ENCODE measurements at places on chromosomes 12 and 14. TPM values are rescaled to one million over a fixed set of nuclear protein-coding genes. Genes with fewer than 3 reads are reported as not detected.

DNA sequence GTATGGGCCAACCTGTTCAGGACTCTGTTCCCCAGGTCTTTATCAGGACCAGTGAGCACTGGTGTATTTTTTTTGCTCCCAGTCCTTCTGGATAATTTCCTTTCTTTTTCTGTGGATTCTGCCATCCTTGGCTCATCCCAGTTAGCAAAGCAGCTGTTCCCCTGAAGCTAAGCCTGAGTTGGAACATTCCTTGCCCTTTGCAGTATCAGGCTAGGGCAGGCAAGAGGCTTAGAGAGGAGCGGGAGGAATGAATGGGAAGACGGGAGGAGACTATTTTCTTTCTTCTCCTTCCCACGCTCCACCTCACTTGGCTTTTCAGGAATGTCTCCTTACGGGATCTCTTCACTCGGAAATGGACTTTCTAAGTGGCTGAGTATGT, 29.2 kb downstream of the ERG28 start:
- H3K27ac ChIP-seq: no peak overlapping the region
- no peaks in the 10 kb centered on the region for H3K36me3 ChIP-seq
- H3K4me1 ChIP-seq: no peaks in the 10 kb centered on the region
- no peak for DNase-seq

- H3K27me3 ChIP-seq: no peaks in the 10 kb centered on the region
- H3K36me3 ChIP-seq: no peaks in the 10 kb centered on the region
- H3K4me1 ChIP-seq: no peaks in the 10 kb centered on the region
These were observed 39.8 kb upstream of the PPP1R13B start for GRCh38 chr14:103887170-103887501.

DNA sequence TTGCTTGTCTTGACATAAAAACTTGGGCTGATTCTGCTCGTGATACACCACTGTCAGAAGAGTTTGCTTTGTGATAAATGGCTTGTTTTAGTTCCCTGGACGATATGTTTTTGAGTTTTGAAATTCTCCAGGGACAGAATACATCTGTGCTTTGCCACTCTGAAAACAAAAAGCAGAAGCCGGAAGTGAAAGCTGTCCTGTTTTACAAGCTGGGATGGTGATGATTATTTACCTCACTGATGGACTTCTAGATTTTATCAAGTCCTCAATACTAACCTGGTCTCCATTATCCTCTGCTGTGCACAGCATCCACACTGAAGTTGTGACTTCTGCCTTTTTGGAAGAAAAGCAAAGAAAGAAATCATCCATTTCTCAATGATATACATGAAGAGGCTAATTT, 251.6 kb downstream of the TRHDE start:
- no peak overlapping the region for H3K4me3 ChIP-seq
- no peak for DNase-seq
- H3K27me3 ChIP-seq: no peaks in the 10 kb centered on the region
- H3K27ac ChIP-seq: no peak overlapping the region

GRCh38 chr12:13008741-13009380, 8.8 kb upstream of the HEBP1 start:
- H3K4me1 ChIP-seq: no peaks in the 10 kb centered on the region
- H3K36me3 ChIP-seq: no peaks in the 10 kb centered on the region
- no peak overlapping the region for H3K4me3 ChIP-seq
- no peak overlapping the region for H3K27ac ChIP-seq

GRCh38 chr14:69612014-69612782, 802 bp downstream of the SUSD6 start:
- no peaks in the 10 kb centered on the region for H3K27me3 ChIP-seq
- no peaks in the 10 kb centered on the region for H3K36me3 ChIP-seq
- H3K27ac ChIP-seq: peak overlapping the region; percentile 85
- peak; percentile 80 for DNase-seq
- peak overlapping the region; percentile 96 for H3K4me3 ChIP-seq
- peaks cover 3% of the 10 kb centered on the region for H3K4me1 ChIP-seq

- peaks cover 2% of the 10 kb centered on the region for H3K4me1 ChIP-seq
- no peak overlapping the region for H3K27ac ChIP-seq
- no peak for DNase-seq
- H3K4me3 ChIP-seq: no peak overlapping the region
These were observed 202.0 kb upstream of the AMIGO2 start for GRCh38 chr12:47281667-47282171.

DNA sequence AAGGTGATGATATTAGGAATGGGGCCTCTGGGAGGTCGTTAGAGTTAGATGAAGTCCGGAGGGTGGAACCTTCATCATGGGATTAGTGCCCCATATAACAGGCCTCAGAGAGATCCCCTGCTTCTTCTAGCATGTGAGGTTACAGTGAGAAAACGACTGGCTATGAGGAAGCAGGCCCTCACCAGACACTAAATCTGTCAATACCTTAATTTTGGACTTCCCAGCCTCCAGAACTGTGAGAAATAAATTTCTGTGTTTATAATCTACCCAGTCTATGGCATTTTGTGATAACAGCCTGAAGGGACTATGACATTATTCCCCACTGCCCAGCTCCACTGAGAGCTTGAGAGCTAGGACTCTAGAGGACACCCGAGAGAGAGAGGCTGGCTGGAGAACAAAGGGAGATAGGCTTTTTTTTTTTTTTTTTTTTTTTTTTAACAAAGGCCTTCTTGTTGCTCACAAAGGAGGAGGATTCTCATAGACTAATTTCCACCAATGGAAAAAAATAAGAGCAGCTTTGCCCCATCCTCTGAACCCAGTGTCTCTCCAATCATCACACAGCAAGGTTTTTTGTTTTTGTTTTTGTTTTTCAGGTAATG, 87.8 kb upstream of the EEA1 start:
- no peaks in the 10 kb centered on the region for H3K27me3 ChIP-seq
- no peaks in the 10 kb centered on the region for H3K36me3 ChIP-seq
- H3K4me1 ChIP-seq: no peaks in the 10 kb centered on the region
- H3K27ac ChIP-seq: no peak overlapping the region
- no peak for DNase-seq

- DNase-seq: no peak
- H3K27ac ChIP-seq: no peak overlapping the region
- no peaks in the 10 kb centered on the region for H3K36me3 ChIP-seq
- H3K4me1 ChIP-seq: peaks cover 4% of the 10 kb centered on the region
- H3K4me3 ChIP-seq: no peak overlapping the region
These were observed 112.1 kb upstream of the OVCH1 start for GRCh38 chr12:29609431-29610215.

DNA sequence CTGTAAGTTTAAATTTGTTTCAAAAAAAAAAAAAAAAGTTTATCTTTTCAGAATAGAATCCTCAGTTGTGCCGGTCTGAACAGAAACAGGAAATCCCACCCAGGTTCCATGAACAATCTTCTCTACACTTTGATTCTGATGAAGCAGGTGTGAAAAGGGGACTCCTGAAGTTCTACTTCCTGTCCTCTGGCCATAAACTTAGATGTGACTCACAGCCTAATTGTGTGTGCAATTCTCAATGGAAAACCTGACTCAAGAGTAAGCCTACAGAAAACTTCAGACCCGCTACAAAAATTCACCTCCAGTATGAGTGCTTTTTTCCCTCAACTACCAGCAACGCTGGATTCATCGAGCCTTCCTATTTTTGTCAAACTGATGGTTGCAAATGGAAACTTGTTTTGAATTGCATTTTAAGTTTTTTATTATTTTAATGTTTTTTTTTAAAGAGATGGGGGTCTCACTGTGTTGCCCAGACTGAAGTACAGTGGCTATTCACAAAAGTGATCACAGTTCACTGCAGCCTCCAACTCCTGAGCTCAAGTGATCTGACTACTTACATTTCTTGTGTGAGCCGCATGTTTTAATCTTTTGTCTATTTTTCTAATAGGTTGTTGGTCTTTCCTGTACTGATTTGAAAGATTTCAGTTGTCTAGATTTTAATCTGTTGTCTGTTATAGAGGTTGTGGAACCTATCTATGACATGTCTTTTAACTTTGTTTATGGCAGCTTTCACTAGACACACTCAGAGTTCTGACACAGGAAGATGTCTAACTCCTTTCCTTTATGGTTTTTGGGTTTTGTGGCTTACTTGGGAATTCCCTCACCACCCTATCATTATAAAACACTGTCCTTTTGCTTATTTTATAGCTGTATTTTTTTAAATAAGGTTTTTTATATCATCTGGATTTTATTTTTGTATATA, 37.6 kb downstream of the ATG14 start:
- no peaks in the 10 kb centered on the region for H3K4me1 ChIP-seq
- H3K4me3 ChIP-seq: no peak overlapping the region
- DNase-seq: no peak
- no peaks in the 10 kb centered on the region for H3K27me3 ChIP-seq
- peaks cover 5% of the 10 kb centered on the region for H3K36me3 ChIP-seq

- no peak for DNase-seq
- H3K4me3 ChIP-seq: no peak overlapping the region
- no peak overlapping the region for H3K27ac ChIP-seq
These were observed 470.8 kb downstream of the SLC16A7 start for GRCh38 chr12:60066655-60067054.

- H3K36me3 ChIP-seq: no peaks in the 10 kb centered on the region
- no peak overlapping the region for H3K4me3 ChIP-seq
- no peaks in the 10 kb centered on the region for H3K27me3 ChIP-seq
- H3K4me1 ChIP-seq: no peaks in the 10 kb centered on the region
- no peak overlapping the region for H3K27ac ChIP-seq
These were observed 572.3 kb downstream of the PRKD1 start for GRCh38 chr14:29355331-29355730.

DNA sequence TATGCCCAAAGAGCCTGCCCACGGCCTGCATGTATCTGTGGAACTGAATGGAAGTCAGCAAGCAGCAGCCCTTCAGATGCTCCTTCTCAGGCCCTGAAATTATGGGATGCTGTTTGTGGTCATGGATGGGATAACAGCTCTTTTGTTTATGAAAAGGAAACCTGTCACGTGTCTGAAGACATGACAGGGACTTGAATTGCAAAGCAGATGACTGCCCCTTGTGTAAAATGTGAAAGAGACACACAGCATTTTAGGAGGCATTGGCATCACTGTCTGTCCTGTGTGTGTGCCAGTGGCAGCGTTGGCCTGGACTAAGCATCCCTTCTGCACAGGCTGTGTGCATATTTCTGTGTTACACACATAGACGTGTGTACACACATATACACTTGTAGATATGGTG, 192.1 kb downstream of the VRK1 start:
- H3K27ac ChIP-seq: no peak overlapping the region
- DNase-seq: no peak
- no peaks in the 10 kb centered on the region for H3K4me1 ChIP-seq

- DNase-seq: no peak
- H3K4me1 ChIP-seq: no peaks in the 10 kb centered on the region
- no peaks in the 10 kb centered on the region for H3K36me3 ChIP-seq
- H3K27me3 ChIP-seq: no peaks in the 10 kb centered on the region
- H3K27ac ChIP-seq: no peak overlapping the region
These were observed 6.1 kb upstream of the CDCA4 start for GRCh38 chr14:105026802-105027563.

DNA sequence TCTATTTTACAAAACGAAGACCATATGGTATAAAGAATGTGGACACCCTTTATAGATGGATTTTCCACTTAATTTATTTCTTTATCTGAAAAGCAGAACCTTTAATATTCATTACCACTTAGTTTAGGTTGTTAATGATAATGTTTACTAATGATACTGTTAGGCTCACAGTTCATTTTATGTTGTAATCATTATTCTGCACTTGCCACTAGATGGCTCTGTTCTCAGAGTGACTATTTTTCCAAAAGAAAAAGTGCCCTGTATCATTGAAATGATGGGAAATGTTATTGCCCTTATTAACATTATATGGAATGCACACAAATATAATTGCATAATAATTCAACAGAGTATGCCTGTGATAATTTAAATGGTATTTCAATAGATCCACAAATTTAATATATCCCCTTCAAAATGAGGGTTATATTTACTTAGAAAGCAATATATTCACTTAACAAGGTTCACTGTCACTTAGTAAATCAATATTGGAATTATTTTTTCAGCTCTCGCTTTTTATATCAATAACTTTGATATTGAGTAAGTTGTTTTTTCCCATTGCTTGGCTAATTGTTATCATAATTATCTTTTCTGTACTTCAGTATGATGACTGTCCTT, 95.7 kb downstream of the PDE3A start:
- no peaks in the 10 kb centered on the region for H3K27me3 ChIP-seq
- H3K36me3 ChIP-seq: no peaks in the 10 kb centered on the region
- H3K4me3 ChIP-seq: no peak overlapping the region
- no peak for DNase-seq

GRCh38 chr14:68624541-68625220, 168.2 kb downstream of the ZFP36L1 start:
- H3K4me1 ChIP-seq: peaks cover 5% of the 10 kb centered on the region
- no peak for DNase-seq
- H3K27ac ChIP-seq: no peak overlapping the region
- H3K4me3 ChIP-seq: no peak overlapping the region

- no peaks in the 10 kb centered on the region for H3K36me3 ChIP-seq
- H3K4me3 ChIP-seq: no peak overlapping the region
- no peaks in the 10 kb centered on the region for H3K4me1 ChIP-seq
- no peak for DNase-seq
- no peak overlapping the region for H3K27ac ChIP-seq
These were observed 135.0 kb upstream of the HIF1A start for GRCh38 chr14:61560323-61560722.

- peak; percentile 88 for DNase-seq
- H3K27ac ChIP-seq: peak overlapping the region; percentile 82
- H3K27me3 ChIP-seq: no peaks in the 10 kb centered on the region
These were observed 386 bp downstream of the HDAC7 start for GRCh38 chr12:47819138-47819895.

DNA sequence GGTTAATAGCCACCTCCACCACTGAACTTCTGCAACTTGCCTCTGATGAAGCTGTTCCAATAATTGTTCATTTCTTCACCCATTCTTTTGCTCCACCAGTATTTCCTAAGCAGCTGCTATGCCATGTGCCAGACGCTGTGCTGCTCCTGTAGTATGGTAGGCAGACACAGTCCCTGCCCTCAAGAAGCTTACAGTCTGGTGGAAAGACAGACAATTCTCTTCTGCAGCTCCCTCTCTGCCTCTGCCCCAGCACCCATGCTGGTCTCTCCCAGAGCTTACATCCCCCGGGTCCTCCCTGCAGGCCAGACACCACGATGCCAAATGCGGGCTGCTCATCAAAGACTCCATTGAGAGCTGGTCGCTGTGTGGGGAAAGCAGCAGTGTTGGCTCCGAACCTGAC, 111.6 kb upstream of the ESRRB start:
- no peak overlapping the region for H3K4me3 ChIP-seq
- no peaks in the 10 kb centered on the region for H3K27me3 ChIP-seq
- no peaks in the 10 kb centered on the region for H3K4me1 ChIP-seq
- no peak overlapping the region for H3K27ac ChIP-seq
- no peaks in the 10 kb centered on the region for H3K36me3 ChIP-seq

GRCh38 chr14:71395151-71395604, 487.9 kb downstream of the PCNX1 start:
- no peaks in the 10 kb centered on the region for H3K27me3 ChIP-seq
- H3K4me3 ChIP-seq: no peak overlapping the region
- H3K27ac ChIP-seq: peak overlapping the region; percentile 1
- no peak for DNase-seq

GRCh38 chr12:129381715-129382114, 522.1 kb downstream of the TMEM132D start:
- H3K27me3 ChIP-seq: no peaks in the 10 kb centered on the region
- H3K27ac ChIP-seq: no peak overlapping the region
- no peaks in the 10 kb centered on the region for H3K4me1 ChIP-seq
- H3K36me3 ChIP-seq: no peaks in the 10 kb centered on the region
- no peak overlapping the region for H3K4me3 ChIP-seq

ST8SIA1 gene
- total RNA-seq: 3.6 TPM

KRT6C gene
- not detected for total RNA-seq

BEST3 gene
- total RNA-seq: not detected

PROX2 gene
- total RNA-seq: not detected

PRPF40B gene
- 28.2 TPM for total RNA-seq

FAIM2 gene
- 16.4 TPM for total RNA-seq

ASCL1 gene
- total RNA-seq: not detected

MANSC1 gene
- total RNA-seq: 38.1 TPM

OR4E2 gene
- not detected for total RNA-seq

OLR1 gene
- 8.4 TPM for total RNA-seq
